ENCODE measurements at places on chromosomes 11 and 22.

DNA sequence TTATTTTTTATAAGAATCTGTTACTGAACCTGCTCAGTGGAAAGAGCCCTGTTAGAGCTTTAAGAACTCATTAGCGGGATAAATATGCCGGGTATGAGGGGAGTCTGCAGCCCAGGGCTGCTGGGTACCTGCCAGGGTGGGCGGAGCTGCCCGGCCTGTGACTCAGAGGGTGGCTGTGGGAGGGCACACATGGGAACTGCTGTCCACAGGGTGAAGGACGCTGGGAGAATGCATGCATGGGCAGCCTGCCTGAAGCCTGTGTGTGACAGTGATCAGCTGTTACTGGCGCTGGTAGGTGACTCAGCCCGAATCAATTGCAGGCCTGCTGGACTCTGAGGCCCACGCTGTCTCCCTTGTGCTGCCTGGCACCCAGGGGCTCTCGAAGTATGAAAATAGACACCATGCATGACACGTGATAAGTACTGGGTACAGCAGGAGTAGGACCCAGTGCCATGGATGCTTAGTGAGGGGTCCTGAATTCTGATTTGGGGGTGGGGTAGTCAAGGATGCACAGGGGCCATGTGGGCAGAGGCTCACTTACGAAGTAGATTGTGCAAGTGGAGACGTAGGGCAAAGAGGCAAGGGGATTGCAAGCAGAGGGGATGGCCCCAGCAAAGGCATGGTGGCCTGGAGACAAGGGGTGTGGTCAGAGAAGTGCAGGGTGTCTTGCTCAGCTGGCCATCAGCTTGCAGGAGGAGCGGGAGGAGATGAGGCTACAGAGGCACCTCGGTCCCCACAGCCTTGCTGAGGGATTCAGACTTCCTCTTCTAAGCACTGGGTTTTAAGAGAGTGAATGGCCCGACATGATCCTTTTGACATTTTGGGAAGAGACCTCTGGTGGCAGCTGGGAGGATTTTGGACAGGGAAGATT, 36.5 kb downstream of the GRIK4 start:
- DNase-seq = no peak

GRCh38 chr11:77204754-77205466, 76.9 kb downstream of the MYO7A start:
- DNase-seq = no peak

DNA sequence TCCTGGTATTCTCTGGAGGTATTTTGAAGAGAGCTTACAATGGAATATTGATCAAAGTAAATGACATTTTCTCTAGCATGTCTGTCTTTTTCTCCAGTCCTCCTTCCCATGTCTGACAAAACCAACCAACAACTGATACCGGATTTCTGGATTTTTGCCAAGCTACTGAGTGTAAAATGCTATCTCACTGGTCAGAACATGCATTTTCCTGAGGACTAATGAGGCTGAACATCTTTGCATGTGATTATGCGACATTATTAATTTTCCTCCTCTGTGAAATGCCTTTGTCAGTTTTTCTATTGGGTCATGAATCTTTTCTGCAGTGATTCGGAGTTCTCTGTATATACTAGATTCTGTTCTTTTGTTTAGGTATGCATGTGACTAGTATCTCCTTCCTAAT, 51.4 kb downstream of the CDON start:
- no peak for DNase-seq

DNA sequence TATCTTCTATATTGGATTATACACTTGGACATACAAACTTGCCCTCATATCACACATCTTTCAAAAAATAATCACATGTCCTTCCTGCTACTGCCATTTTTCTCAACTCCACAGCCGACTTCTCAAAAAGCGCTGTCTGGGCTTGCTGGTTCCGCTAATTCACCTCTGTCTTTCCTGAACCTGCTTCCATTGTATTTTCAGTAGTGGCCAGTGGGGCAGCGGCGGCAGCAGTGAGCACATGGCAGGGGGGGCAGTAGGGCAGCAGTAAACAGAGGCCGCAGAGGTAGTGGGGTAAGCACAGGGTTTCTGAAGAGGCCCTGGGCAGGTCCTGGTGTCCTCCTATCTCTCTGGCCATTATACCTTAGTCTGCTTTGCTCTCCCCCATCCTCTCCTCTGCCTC, 126.3 kb downstream of the RRAS2 start:
- no peak for DNase-seq

- DNase-seq = no peak
Measured at GRCh38 chr11:12024254-12024926, 16.0 kb upstream of the DKK3 start.

GRCh38 chr11:100632941-100633452, 54.1 kb upstream of the ARHGAP42 start:
- no peak for DNase-seq

- no peak for DNase-seq
Measured at GRCh38 chr11:67364783-67365722, 8.3 kb downstream of the CLCF1 start.

- no peak for DNase-seq
Measured at GRCh38 chr11:7543302-7543701, 29.5 kb downstream of the PPFIBP2 start.

GRCh38 chr11:127149410-127149809, 148.8 kb upstream of the KIRREL3 start:
- no peak for DNase-seq

- no peak for DNase-seq
Measured at GRCh38 chr11:6925636-6926207, 504 bp upstream of the ZNF215 start.

- no peak for DNase-seq
Measured at GRCh38 chr11:66858186-66858938, 1.5 kb downstream of the LRFN4 start.

DNA sequence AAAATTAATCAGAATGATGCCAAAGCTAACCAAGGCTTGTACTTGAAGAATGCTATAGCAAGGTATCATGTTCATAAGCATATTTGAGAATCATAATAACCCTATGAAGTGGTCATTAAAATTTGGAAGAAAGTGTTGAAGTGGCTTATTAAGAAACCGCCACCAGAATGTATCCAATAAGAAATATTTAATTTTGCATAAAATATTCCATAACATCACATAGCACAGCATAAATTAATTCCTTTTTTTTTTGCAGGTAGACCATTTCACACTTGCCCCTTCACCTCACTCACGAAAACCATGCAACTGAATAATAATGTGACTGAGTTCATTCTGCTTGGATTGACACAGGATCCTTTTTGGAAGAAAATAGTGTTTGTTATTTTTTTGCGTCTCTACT, at the start of gene OR4C16:
TSS of gene OR4C16 (plus strand) at position 301 of the 400 bp plus-strand sequence. CDS start at position 301, 0 bp downstream.
- DNase-seq = no peak

GRCh38 chr11:104956528-104956927, 11.8 kb downstream of the CASP4 start:
- no peak for DNase-seq

GRCh38 chr11:59678813-59679165, 10.0 kb upstream of the PATL1 start:
- no peak for DNase-seq

GRCh38 chr22:37792494-37792893, 15.2 kb upstream of the GCAT start:
- no peak for DNase-seq

Data from stimulated activated CD8-positive, alpha-beta memory T cell treated with anti-CD3 and anti-CD28 coated beads, Interleukin-15, amount 100 ng/mL, for 48 hours (primary cell).